H4 (cell line): ENCODE measurements at places on chromosomes 13 and 19. TPM values are rescaled to one million over a fixed set of nuclear protein-coding genes. Genes with fewer than 3 reads are reported as not detected.
A peak's percentile ranks its signal among the peaks of the same experiment; 100 is the strongest.

The GPR12 gene
- total RNA-seq, result 0.12 TPM in 1 of 2 replicates, not detected in the other

The F2RL3 gene
- 0.21 TPM in 1 of 2 replicates, not detected in the other for total RNA-seq

DNA sequence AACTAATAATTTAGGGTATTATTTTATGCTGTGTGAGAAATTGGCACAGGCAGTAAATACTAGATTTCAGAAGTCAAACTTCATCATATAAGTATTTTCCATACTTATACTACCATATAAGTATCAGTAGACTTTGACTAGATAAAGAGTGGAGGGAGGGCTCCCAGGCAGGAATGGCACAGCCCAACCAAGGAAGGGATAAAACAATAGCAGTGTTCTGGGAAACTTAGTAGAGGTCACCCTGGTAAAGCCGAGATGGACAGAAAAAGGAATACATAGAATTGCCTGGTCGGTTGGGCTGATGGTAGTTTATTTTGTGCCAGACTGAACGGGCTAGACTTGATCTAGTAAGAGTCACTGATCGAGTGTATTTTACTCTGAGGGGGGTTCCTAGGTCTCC, 19.6 kb upstream of the KCTD4 start:
- no peak for DNase-seq

The GNA15 gene
- total RNA-seq, result not detected in 2 replicates

The ANGPTL4 gene
- 0.19 TPM in 1 of 2 replicates, not detected in the other for total RNA-seq

- no peak for DNase-seq
Observed at GRCh38 chr19:52527956-52528351, 486 bp downstream of the ZNF808 start.

DNA sequence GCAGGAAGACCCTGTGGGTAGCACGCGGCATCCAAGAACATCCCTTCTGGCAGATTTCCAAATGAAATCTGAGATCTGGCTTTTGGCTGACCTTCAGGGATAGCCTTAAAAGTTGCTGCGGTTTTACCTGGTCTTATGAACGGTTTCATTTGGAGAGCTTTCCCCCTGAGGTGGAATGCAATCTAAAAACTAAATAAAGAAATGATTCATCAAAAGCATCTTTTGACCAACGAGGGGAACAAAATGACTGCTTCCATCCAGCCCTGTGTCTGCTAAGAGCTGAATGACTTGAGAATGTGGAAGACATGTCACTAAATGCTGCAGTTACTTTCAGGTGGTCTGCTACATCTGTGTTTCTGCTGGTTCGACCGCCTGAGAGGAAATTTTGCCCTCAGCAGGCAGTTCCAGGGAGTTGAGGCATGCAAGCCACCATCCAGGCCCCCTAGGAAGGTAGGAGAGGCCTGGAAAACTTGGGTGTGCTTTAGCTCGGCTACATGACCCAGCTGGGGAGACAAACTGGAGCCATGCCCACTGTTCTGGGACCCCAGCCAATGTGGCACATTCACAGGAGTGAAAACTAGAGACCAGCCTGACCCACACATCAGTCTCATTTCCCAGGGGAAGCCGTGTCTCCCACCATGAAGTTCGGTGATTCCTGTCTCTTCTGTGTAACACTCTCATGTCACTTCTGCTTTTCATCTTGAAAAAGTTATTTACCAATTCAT, 175.1 kb upstream of the KL start:
- no peak for DNase-seq

- DNase-seq, result no peak
Observed at GRCh38 chr19:20928371-20928770, 5.3 kb downstream of the ZNF85 start.

DNA sequence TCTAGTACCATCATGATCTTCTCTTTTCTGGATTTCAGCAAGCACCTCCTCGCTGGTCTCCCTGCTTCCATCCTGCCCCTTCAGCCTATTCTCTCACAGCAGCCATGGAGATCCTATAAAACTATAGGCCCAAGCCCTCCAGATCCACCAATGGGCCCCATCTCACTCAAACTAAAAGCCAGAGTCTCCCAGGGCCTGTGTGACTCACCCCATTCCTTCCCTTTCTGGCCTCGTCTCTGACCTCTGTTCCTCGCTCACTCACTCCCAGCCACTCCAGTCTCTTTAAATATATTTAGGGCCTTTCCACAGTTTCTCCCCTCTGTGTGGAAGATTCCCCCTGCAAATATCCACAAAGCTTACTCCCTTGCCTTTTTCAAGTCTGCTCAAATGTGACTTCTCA, 89.7 kb downstream of the HSPH1 start:
- DNase-seq, result no peak

The POLD1 gene
- 45.8 and 58.6 TPM in 2 replicates for total RNA-seq

The ZNF471 gene
- 1.4 and 1.6 TPM in 2 replicates for total RNA-seq

DNA sequence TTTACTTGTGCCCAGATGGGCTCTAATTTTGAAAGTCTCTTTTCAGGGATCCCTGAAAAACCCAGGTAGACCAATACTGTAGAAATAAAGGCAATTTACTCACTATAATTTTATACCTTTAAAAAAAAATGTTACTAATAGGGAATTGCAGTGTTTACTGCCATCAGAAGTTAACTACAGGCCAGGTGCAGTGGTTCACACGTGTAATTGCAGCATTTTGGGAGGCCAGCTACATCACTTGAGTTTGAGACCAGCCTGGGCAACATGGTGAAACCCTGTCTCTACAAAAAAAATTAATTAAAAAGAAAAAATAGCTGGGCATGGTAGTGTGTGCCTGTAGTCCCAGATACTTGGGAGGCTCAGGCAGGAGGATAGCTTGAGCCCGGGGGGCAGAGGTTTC, 10.2 kb downstream of the USP12 start:
- DNase-seq, result no peak

GRCh38 chr13:33710924-33711323, 107.0 kb upstream of the RFC3 start:
- DNase-seq, result no peak

DNA sequence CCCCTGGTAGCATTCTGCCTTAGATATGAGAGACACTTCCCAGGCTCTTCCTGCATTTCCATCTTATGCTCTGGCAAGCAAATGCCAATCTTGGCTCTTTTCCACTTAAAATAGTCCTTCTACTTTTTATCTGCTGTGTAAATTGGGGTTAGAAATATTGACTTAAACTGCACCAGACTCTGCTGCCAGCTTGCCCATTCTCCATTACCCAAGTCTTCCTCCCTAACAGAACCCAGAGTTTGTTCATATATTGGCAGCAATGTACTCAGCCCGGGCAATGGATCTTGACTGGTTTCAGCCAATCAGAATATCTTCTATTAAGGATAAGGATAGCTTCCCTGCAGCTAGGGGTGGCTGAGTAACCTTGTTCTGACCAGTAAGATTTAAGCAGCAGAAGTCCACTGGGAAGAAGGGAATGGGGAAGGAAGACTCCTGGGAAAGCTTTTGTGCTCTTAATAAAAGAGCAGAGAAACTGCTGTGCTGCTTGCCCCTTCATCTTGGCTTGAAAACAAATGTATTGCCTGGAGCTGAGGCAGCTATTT, 177.1 kb downstream of the KCNRG start:
- DNase-seq, result no peak

DNA sequence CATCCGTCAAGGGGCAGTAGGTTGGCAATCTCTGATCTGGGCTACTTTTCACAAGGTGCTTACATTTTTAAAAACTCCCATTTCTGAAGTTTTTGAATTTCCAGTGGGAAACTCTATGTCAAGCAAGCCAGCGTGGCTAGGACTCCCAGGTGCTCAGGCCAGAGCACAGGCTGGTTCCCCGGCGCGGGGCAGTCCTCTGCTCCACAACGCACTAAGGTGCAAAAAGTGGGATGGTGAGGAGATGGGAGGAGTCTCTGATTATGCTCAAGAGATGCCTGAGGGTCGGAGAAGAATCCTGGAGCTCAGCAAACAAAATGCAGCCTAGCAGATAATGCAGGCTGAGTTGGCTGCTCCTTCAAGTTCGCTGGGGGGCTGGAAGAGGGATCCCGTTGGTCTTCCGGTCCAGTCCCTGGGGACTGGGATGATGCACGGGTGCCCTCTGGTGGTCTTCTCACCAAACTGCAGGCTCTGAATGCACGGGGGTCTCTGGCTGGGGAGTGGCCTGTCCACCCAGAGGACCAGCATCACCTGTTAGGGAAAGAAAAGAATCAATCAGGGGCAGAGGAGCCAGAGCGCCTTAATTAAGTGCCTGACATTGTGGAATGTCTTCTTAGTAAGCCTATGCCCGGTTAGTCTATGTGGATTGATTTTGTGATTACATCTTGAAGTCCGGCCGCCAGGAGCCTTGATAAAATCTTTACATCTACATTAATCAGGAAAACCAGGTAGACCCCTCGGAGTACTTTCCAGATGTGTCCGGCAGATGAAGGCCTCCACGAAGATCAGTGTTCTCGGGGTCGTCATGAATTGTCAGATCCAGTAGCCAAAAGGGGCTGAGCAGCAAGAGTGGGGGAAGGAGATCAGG, 244.4 kb upstream of the MAB21L1 start:
- peak; percentile 14 for DNase-seq

The CEACAM7 gene
- not detected in 2 replicates for total RNA-seq

The CEACAM18 gene
- total RNA-seq, result not detected in 2 replicates

GRCh38 chr13:66402546-66402945, 827.6 kb downstream of the PCDH9 start:
- DNase-seq, result no peak

DNA sequence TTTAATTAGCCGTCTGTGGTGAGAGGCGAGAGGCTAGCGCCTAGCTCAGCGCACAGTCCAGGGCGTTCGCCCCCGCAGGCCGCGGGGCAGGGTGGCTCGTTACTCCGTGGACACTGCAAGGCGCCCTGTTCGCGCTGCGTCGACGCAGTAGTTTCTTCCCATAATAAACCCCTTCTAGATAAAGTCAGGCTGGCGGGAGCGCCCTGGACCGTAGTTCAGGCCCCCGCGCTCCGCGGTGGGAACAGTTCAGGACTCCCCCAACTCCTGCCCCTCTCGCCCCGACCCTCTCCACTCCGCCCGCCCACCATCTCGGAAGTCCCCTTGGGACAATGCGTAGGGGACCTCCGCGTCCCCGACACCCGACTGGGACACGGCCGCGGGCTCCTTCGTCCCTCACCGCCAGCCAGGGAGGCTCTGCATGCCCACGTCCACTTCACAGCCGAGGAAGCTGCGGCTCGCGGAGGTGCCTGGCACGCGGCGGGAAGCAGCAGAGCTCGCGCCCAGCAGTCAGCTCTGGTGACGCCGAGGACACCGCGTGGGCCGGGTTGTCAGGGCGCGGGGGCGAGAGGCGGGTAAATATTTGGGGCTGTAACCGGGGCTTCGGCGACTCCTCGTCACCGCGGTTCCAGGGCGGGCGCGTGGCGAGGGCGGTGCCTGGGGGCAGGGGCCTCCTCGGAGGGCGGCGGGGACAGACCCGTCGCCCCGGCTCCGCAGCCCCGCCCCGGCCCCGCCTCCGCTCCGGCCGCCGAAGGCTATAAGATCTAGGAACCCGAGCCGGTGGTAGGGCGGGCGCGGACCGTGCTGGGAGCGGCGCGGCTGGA, at the start of gene RGCC:
Gene RGCC, plus strand, starts transcription at position 783 of the 821 bp plus-strand sequence. CDS start 158 bp downstream, outside the sequence.
- DNase-seq, result peak; percentile 12

DNA sequence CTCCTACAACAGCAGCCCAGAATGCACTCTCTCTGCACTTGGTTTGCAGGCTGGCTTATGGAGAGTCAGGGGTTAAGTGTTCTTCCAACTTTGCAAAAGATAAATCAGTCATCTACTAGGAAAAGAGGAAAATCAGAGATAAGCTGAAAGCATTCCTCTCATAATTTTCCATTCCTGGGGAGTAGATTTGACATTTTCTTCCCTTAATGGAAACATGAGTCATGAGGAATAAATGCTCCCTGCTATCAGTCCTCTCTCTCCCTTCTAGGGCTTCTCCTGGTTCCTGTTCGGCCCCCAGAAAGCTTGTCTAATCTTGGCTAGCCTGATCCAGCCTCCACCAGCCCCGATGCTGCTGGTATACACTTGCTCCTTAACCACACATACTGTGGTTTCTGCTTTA, 28.4 kb upstream of the ENOX1 start:
- no peak for DNase-seq

DNA sequence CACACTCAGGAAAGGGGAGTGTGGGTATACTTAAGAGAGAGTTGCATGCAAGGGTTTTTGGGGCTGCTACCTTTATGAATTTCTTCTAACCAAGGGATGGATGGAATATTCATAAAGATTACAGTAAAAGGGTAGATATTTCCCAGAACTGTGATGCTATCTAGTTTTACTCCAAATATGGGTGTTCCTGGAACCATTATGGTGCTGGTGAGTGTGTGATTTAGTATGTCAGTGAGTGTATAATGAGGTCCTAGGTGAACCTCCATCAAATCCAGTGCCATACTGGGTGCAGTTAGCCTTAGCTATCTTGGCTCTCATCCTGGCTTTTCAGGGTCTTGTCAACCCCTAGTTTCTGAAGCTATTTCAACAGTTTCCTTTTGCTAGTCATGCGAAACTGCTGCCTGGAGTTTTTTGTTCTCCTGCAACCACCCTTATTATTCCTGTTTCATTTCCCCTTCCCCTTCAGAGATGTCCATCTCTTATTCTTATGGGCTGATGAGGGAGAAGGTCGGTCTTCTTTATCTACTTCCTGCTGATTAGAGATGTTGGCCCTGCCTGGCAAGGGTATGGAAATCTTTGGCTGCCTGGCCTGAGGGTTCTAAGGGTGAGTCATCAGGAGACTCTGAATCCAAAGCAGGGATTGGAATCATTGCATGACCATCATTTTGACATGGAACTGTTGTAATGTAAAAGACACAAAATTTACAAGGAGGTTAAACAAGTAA, 202.3 kb downstream of the NBEA start:
- DNase-seq, result no peak

- DNase-seq, result no peak
Observed at GRCh38 chr13:70370924-70371323, 262.7 kb upstream of the KLHL1 start.

The PEAK3 gene
- 0.06 TPM in 1 of 2 replicates, not detected in the other for total RNA-seq

GRCh38 chr19:4257025-4257424, 10.1 kb downstream of the YJU2 start:
- DNase-seq, result no peak

DNA sequence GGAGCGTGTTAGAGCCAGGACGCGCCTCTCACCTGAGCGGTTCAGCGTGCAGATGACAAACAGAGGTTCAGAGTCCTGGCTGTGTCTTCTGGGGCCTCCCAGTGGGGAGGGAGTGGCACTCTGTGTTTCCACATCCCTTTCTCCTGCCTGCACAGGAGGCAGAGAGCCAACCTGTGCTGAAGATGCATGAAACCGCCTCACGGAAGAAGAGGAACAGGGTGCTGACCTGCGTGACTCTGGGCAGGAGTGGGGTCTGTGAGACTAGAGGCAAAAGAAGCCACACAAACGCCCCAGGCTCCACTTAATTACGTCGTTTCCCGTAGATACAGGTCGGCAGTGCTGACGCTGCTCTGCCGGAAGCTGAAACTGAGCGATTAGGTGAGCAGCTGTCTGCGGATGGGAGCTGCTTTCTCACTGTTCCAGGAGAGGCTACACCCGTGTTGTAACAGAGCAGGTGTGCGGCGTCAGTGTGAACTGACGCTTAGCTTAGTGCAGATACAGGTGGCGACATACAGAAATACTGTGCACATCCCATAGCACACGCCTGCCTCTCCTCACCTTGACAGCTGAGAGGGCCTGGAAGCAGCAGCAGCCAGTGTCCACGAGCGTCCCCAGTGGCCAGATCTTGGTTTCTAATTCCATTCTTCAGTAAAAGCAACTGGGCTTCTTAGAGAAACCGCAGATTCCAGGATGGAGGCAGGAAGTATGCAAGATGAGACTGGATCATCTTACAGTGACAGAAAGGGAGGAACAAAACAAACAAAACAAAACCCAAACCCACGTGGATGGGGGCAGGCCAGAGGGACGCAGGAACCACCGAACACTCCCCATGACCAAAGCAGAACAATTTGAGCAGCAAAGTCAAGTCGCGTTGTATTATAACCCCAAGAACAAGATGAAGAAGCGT, 37.7 kb upstream of the MCF2L start:
- DNase-seq, result peak; percentile 77
